Neural crest cell (in vitro differentiated cells): ENCODE measurements at places on chromosomes 2 and 18. TPM values are rescaled to one million over a fixed set of nuclear protein-coding genes. Genes with fewer than 3 reads are reported as not detected.

INPP5D gene
- total RNA-seq = 0.28 and 0.30 TPM in 2 replicates

GRCh38 chr18:8908792-8909510 lies 193.5 kb upstream of the NDUFV2 start:
- no peak for DNase-seq

DNA sequence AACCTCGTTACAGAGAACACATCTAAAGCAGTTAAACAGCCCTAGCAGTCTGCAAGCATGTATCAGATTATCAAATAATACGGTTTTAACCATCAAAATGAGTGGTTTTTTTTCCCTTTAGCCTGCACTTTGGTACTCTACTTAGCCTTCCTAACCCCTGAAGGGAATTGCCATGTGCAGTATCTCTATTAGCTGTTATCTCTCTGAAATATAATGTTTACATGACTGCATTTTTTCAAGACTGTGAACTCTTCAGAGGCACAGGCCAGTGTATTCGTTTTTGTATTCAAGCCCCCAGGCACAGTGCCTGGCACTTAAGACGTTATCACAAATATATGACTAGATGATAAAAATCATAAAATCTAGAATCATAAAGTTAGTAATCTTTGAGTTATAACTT lies 509.5 kb downstream of the PARD3B start:
- no peak for DNase-seq

GRCh38 chr2:25955869-25956535 lies 26.3 kb downstream of the KIF3C start:
- no peak for DNase-seq

- DNase-seq = no peak
Observed at GRCh38 chr2:25098670-25099486, 57.0 kb downstream of the EFR3B start.

DNA sequence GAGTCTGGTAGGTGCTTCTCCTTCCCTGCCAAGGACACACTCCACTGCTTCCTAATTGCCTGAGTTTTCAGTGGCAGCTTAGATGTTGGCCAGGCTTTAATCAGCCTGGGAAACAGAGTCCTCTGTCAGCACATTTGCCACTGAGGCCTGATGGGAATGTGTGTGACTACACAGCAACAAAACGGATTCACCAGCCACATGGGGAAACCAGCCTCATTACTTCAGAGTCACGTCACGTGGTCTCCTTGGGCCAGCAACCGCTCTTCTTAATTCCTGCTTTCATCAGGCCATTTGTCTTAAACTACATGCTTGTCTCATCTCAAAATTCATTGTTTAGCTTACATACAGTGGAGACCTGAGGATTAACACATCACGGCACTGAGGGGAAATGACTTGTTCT lies 93.9 kb upstream of the LTBP1 start:
- DNase-seq = no peak

GRCh38 chr18:61931654-61932379 lies 39.0 kb upstream of the RNF152 start:
- no peak for DNase-seq

GRCh38 chr2:46534589-46534988 lies 55.2 kb downstream of the TMEM247 start:
- DNase-seq = no peak

DNA sequence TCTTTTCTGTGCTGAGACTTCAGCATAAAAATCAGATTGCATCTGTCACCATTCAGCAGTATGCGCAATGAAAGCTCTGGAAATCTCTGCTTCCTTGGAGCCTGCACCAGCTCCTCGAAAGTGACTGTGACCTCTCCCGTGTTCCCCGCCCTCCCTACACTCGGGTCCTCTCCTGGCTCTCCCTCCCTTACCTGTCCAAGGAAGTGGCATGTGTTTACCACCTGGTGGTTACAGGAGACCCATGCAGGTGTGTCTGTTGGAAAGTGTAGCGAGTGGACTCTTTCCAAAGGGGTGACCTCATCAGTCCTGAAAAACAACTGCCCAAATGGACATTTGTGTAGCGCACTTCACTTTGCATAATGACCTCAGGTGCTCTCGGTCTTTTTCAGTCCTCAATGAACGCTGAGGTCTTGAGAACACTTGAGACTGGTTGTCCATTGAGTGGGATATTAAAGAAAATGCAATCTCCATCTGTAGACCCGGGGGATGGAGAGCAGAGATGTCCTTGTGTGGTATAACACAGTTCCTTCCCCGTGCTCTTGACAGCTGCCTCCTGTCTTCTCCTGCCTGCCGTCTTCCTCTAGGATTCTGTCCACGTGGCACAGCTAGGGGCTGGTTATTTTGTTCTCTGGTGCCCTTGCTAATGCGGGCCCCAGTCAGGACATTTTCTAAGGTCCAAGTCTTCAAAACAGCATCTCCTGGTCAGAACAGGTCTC lies 133.2 kb downstream of the ACKR3 start:
- DNase-seq = no peak
